Neural crest cell (in vitro differentiated cells): ENCODE measurements at places on chromosomes 4 and X. TPM values are rescaled to one million over a fixed set of nuclear protein-coding genes. Genes with fewer than 3 reads are reported as not detected.
A peak's percentile ranks its signal among the peaks of the same experiment; 100 is the strongest.

DNA sequence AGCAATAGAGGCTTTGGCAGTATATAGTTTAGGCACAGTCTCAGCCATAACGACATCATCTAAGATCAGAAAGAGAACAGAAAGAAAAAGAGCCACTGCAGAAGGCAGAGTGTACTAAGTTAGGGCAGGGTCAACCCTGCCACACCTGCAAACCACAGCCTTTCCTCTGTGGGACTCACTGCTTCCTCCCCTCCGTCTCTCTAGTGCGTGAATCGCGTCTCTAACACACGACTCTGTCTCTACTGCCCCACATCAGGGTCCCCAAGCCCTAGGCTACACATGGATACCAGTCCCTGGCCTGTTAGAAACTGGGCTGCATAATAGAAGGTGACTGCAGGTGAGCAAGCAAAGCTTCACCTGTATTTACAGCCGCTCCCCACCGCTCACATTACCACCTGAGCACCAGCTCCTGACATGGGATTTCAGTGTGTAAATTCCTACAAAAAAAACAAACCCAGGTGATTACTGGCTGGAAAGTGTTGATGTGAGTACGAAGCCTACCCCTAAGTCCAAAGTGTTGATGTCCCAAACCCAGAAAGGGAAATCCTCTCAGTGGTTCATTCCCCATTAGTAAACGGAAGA lies 128.9 kb downstream of the PRKX start:
- no peak for DNase-seq
- no peaks in the 10 kb centered on the region for H3K36me3 ChIP-seq
- H3K27ac ChIP-seq = no peak overlapping the region
- H3K4me1 ChIP-seq = no peaks in the 10 kb centered on the region
- no peak overlapping the region for H3K4me3 ChIP-seq
- H3K27me3 ChIP-seq = no peaks in the 10 kb centered on the region

DNA sequence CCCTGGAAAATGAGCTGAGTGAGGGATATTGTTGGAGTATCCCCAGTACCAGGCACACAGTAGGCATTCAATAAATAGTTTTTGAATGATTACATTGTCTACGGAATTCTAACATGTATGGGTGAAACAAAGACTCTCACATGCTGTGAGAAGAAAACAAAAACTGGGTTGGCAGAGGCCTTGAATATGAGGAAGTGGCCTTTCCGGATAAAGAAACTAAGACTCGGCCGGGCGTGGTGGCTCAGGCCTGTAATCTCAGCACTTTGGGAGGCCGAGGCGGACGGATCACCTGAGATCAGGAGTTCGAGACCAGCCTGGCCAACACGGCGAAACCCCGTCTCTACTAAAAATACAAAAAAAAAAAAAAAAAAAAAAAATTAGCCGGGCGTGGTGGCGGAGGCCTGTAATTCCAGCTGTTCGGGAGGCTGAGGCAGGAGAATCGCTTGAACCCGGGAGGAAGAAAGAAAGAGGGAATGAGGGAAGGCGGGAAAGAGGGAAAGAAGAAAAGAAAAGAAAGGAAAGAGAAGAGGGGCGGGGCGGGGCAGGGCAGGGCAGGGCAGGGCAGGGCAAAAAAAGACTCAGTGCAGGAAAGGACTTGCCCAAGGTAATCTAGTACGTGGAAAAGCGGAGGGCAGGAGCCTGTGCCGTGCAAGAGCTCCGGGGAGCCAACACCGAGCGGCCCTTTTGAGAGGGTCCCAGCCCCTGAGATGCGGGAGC lies 689 bp upstream of the TMA16 start:
- H3K4me1 ChIP-seq = peaks cover 31% of the 10 kb centered on the region
- no peaks in the 10 kb centered on the region for H3K36me3 ChIP-seq
- DNase-seq = no peak

- H3K27me3 ChIP-seq = no peaks in the 10 kb centered on the region
- H3K27ac ChIP-seq = peak overlapping the region; percentile 7
- H3K4me1 ChIP-seq = peaks cover 53% of the 10 kb centered on the region
- DNase-seq = no peak
Observed at GRCh38 chrX:23792861-23793553, 10.0 kb downstream of the SAT1 start.

DNA sequence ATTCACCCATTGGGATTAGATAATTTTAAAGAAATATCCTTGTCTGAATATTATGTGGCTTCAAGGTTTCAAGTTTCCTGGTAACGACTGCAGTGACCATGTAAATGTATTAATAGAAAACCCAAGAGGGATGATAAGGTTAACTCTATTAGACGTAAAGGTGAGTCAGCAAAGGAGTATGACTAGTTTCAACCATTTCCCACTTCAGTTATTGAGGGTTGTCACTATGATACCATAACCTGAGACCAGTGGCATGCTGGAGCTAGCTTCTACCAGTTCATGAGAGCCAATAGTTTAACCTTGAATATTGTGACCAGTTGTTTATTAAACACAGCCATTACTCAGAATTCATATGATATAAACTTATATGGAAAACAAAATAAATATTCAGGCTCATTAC lies 270.1 kb downstream of the TMA16 start:
- H3K4me1 ChIP-seq = no peaks in the 10 kb centered on the region
- H3K27me3 ChIP-seq = no peaks in the 10 kb centered on the region
- H3K36me3 ChIP-seq = no peaks in the 10 kb centered on the region

DNA sequence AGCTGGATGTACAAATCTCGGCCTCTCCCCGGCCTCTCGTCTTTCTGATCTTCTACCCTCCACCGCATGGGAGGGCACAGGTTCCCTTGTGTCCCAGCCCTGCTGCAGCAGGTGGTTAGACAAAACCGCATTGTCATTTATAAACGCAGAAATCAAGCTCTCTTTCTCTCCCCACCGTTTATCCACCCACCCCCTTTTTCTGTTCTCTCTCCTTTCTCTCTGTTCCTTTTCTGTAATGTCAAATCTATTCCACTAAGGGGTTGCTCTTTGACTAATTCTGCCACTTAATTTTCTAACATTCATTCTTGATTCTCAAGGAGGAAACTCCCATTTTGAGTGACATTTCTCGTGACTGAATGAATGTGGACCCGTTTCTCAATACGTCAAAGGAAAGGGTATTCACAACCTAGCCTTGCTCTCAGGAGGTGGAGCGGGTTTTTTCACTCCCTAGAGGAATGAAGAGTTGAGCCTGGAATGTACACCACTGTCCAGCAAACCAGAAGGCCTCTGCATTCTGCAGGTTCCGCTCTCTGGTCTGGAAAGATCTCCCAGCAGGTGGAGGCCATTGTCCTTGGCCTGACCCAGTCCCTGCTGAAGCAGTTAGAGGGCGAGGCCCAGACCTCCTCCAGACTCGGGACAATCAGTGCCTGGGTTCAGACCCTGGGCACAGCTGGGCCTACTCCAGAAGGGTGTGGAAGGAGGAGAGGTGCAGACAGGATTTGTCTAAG lies 70.9 kb upstream of the ENPP6 start:
- no peak for DNase-seq
- no peak overlapping the region for H3K4me3 ChIP-seq
- H3K27ac ChIP-seq = no peak overlapping the region
- H3K4me1 ChIP-seq = peaks cover 15% of the 10 kb centered on the region
- no peaks in the 10 kb centered on the region for H3K27me3 ChIP-seq

- H3K27me3 ChIP-seq = no peaks in the 10 kb centered on the region
- DNase-seq = no peak
- H3K27ac ChIP-seq = no peak overlapping the region
Observed at GRCh38 chr4:122047456-122048425, 95.9 kb upstream of the TRPC3 start.

GRCh38 chr4:127829014-127829413 lies 46.9 kb downstream of the HSPA4L start:
- H3K27ac ChIP-seq = no peak overlapping the region
- DNase-seq = no peak
- H3K27me3 ChIP-seq = no peaks in the 10 kb centered on the region
- no peaks in the 10 kb centered on the region for H3K4me1 ChIP-seq
- no peak overlapping the region for H3K4me3 ChIP-seq

The ABCE1 gene
- total RNA-seq = 88.6 and 105 TPM in 2 replicates

The PABPC1L2B gene
- 0.14 TPM in 1 of 2 replicates, not detected in the other for total RNA-seq
